NCI-H187 treated with DMSO at 0.1 percent for 48 hours (cell line): ENCODE measurements at places on chromosomes 7 and 10.
A peak's percentile ranks its signal among the peaks of the same experiment; 100 is the strongest.

- DNase-seq = no peak
Observed at GRCh38 chr10:121281576-121281975, 316.7 kb downstream of the FGFR2 start.

DNA sequence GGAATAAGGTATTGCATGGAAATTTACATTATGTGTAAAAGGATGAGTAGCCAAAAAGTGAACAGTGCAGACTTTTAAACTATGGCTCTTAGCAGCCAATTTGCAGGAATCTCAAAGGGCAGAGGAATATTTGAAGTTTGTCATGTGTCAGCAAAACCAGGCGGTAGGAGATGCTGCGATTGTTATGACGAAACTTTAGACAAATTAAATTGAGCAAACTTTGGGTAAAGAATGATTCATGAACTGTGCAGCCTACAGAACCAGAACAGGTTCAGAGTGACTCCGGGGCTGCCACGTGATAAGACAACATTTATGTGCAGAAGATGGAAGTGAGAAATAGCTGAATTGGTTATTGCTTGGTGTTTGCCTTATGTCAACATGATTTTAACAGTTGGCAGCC is 39.2 kb upstream of the CCDC6 start:
- DNase-seq = no peak

GRCh38 chr10:14397066-14397465 is 66.3 kb upstream of the FRMD4A start:
- no peak for DNase-seq

DNA sequence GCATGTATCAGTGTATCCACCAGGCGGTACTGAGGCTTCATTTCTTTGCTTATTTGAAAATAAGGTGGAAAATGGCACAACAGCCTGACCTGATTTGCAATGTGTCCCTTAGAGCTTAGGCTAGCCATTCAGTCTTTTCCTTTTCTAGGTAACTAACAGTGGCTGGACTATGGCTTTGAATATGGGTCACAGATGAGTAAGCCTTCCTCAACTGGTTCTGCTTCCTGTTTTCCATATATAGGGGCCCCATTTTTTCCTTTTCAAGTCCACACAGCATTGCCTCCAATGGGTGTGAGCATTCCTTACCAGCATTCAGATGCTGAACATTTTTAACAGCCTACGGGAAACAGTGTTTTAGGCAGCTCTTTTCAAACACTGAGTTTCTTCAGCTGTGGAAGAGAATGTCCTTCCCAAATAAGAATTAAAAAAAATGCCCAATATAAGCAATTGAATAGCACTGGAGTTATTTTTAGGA is 3.9 kb upstream of the ITGB1 start:
- DNase-seq = no peak

GRCh38 chr7:39421251-39421650 is 145.0 kb upstream of the YAE1 start:
- DNase-seq = no peak

- DNase-seq = no peak
Observed at GRCh38 chr7:2659556-2660358, 28.0 kb downstream of the TTYH3 start.

GRCh38 chr10:77592946-77593636 is 44.5 kb downstream of the KCNMA1 start:
- DNase-seq = no peak

GRCh38 chr10:35922876-35923600 is 280.9 kb upstream of the FZD8 start:
- no peak for DNase-seq

DNA sequence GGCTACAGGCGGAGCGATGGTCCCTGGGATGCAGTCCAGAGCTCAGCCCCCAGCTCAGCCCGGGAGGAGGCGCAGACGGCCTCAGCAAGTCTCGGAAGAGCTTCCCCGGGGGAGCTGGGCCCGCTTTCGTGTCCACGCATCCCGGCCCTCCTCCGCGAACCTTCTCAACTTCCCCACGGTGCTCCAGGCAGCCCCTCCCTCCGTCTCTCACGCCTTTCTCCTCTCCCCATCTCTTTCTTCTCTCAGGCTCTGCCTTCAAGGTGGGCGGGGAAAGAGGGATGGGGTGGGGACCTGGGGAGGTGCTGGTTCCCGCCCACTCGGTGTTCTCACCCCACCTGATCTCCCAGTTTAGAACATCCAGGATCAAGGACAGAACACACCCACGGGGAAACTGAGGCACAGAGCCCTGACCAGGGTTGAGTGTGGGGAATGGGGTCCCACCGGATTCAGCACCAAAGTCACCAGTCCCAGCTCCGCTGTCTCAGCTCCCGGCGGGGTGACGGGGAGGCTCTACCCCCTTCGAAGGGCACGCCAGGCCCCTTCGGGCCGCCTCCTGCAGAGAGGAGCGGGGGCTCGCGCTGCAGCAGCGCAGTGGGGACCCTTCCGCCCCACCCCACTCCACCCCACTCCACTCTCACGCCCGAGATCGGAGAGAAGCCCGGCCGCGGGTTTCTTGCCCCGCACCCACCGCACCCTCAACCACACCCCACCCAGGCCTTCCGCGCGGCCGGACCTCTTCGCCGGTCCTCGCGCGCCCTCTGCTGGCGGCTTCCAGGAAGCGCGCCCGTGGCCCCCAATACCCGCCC is 18.2 kb downstream of the POLL start:
- DNase-seq = no peak

DNA sequence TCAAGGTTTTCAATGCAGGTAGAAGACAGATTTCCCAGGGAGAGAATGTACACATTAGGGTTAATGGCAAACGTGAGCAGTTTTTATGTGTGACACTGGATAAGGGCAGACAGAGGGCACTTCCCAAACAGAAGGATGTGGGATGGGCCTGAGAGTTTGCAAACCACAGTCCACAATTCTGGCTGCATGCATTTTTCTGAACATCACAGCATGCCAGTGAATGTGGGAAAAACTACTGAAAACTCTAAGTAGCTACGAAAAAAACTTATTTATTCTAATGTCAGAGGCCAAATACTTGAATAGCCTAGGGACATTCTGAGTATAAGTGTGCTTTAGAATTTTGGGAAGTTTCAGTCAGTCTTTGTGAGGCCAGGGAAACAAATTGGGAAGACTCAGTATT is 145.9 kb downstream of the NRCAM start:
- DNase-seq = no peak

GRCh38 chr7:130358471-130358870 is 13.9 kb downstream of the CPA5 start:
- no peak for DNase-seq

DNA sequence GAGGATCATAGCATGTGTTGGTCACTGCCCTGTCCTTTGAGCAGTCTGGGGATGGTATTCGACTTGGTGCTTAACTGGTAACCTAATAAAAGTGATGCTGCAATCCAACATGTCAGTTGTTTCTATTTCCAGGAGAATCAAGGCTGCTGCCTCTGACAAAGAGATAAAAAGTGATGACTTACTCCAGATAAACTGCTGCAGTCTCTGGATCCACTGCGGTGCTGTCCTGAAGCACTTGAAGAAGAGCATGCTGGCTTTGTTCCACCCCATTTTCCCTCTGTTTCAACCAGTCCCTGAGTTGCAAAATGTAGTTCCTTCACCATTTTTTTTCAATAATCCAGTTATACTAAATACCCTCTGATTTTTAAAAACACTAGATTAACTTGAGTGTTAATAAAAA is 403.5 kb upstream of the ANKRD30A start:
- no peak for DNase-seq

DNA sequence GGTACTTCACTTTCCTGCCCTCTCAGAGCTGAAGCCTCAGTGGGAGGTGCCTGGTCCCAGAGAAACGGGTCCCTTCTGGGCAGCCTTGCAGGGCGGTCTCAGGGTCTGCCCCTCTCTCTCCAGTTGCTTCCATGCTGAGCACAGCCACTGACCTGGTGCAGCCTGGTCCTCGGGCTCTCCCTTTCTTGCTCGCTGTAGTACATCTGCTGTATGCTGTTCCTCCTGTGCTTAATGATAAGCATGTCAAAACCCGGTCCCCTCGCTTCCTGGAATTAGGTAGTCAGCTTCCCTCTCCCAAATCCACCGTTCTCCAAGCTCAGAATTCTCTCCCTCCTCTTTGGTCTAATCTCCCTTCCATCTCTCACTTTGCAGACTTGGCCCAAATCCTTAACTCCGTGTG is 11.0 kb upstream of the HPS1 start:
- DNase-seq = no peak

- no peak for DNase-seq
Observed at GRCh38 chr10:123301077-123301857, 147.1 kb downstream of the BUB3 start.

DNA sequence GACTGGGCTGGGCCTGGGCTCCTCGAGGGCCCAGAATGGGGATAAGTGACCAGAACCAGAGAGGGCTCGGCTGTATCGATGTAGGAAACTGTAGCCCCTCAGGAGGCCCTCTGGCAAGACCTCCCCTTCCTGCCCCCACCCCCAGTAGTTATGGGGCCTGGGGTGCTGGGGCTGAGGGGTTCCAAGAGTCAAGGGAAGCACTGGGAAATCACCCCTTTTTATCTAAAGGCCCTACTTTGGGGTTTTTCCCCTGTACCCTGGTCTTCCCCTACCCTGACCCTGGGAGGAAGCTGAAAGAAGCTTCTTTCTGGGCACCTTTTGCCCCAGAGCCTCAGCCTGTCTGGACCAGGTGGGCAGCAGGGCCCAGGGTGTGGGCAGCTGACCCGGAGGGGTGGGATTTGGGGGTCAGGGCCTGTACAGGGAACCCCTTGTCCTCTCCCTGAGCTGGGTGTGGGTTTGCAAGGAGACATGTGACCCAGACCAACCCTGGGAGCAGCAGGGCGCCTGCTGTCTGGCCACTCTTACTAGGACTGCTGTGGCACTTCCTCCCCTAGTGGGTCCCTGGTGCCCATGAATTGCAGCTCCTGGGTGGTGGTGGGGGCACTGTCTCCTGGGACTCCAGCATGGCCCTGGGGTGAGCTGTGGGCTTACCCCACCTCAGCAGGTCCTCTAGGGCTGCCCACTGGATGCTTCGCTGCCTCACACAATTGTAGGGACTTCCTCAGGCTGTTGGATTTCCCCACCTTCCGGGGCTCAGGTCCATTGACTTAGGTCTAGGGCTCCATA is 1.5 kb downstream of the IRF5 start:
- no peak for DNase-seq

DNA sequence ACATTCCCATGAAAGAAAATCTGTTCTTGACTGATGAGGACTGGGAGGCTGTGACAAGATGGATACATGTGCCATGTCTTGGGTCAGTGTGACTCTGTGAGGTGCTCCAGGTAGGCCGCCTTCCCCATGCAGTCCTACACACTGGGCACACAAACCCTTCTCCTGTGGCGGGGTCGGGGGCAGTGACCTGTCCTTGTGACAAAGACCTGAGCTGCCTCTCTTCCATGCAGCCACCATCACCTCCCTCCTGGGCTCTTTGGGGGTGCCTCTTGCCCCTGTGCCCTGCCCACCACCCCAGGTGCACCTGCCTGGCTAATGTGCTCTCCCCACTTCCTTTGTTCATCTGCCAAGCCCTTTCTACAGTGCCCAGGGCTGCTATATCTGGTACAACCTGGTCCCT is 35.7 kb upstream of the DMBT1 start:
- DNase-seq = no peak

- DNase-seq = no peak
Observed at GRCh38 chr10:70295321-70295720, 11.5 kb upstream of the NPFFR1 start.

DNA sequence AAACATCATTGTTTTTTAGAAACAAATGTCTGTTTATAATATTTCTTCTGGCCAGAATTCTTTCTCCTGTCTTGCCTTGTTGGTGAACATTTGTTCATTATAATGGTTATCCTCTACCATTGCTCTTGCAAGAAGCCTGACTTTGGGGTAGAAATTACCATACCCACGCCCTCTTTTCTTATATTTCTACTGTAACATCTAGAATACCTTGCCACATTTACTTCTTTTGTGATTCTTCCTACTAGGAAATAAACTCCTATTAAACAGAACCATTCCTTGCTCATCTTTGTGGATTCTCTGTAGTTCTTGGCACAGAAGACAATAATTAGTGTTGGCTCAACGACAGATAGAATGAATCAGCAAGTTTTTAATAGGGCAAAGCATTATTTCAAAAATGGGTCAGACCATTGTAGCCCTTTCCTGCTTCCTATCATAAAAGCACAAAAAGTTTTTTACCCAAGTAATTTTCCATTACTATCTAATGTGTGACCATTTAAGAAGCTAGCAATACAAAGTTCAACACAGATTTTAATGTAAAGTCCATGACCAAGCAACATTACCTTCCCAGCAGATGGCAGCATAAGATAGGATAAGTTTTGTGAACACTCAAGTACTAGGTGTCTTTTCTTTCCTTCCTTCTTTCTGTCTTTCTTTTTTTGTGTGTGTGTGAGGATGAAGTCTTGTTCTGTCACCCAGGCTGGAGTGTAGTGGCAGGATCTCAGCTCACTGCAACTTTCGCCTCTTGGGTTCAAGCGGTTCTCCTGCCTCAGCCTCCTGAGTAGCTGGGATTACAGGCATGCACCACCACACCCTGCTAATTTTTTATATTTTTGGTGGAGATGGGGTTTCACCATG is 270.4 kb downstream of the HGF start:
- peak; percentile 67 for DNase-seq

DNA sequence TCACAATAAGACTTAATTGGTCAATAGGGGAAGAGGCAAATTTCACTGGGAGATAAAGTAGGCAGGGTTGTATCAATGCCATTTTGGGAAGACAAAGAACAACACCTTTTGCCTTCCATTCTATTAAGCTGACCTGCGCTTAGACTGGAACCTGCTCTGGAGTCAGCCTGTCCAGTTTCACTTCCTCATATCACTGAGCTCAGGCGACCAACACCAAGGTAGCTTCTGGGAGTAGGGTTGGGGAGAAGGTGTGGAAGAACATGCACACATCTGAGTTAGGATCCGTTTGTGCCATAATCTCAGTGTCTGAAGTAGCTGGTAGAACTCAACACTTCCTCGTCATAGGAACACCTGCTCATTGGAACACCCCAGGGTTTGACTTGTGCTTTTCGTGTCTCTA is 527.4 kb upstream of the IGFBP3 start:
- no peak for DNase-seq

GRCh38 chr10:109474261-109474660 is 449.1 kb downstream of the XPNPEP1 start:
- DNase-seq = no peak

DNA sequence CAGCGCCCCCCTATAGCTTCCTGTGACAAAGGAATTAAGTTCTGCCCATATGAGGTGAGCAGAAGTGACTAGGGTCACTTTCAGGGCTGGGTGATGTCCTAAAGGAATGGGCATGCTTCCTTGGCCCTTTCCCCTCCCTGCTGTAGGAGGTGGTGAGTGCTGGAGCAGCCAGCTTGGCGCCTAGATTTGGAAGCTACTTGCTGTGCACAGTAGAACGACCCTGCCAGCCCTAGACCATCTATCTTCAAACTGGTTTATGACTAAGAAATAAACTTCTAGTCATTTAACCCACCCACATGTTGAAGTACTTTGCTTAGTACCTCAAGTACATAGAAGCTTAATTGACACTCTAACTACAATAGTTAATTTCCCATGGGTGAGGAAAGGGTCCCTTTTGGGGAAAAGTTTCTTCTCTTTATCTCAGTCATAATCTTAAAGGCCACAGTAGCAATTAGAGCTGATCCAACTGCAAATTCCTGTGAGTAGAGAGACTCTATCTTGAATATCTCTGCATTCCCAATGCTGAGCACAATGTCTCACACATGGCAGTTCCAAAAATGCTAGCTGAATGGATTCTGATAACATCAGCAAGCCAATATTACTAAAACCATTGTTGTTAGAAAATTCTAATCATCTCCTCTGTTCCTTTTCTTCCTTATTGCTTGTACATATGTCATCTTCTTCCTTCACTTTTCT is 227.2 kb downstream of the RELN start:
- DNase-seq = no peak
